ENCODE measurements at places on chromosomes 16 and 17.

GRCh38 chr16:48366165-48367093, 18.8 kb downstream of the SIAH1 start:
- DNase-seq = no peak

DNA sequence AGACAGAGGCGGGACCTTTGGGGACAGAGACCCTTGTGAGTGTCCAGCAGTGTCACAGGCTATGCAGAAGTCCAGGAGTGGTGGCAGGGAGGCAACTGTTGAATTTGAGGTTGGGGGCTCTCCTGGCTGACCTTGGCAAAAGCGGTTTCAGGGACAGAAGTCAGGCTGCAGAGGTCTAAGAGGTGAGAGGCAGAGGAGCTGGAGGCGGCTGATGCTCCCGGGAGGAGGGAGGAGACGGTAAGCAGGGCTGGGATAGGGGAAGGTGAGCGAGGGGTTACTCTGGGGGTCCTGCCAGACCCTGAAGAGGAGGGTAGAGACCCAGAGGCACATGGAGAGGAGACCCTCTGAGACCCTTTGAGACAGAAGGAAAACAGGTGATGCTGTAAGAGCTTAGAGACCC, 5.2 kb downstream of the EPOP start:
- DNase-seq = no peak

- DNase-seq = no peak
Observed at GRCh38 chr17:42038221-42038973, 12.0 kb downstream of the C17orf113 start.

DNA sequence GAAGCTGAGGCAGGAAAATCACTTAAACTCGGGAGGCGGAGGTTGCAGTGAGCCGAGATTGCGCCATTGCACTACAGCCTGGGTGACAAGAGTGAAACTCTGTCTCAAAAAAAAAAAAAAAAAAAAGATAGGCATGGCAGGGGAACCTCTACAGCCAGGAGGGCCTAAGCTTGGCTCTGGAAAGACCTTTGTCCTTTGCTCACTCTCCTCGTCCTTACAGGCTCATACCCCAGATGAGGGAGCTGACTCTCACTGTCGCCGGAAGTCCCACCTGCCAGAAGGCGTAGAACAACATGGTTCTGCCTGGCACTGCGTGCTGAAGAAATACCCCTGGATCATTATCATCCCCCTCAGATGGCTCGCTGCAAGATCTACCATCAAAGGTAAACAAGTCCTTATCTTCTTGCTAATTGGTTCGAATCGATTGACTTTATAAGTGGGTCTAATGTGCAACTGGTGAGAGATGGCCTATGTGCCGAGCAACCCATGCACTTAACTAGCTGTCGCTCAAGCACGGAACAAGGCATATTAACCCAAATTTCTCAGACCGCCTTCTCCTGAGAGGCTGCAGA, 29.7 kb downstream of the RTN4RL1 start:
- DNase-seq = no peak

DNA sequence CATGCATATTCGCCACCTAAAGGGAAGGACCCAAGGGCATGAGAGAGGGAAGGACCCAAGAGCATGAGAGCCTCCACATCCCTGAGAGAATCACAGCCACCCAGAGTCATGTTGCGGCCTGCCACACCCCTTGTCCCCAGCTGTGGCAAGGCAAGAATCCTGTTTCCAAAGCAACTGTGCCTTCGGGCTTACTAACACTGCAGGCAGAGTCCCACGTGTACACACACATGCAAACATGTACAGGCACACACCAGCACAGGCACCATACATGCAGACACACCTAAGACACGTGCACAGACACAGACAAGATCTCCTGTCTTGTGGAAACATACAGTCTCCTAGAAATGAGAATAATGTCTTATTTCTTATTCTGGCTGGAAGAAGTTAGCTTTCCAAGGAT, 92.4 kb upstream of the CDYL2 start:
- DNase-seq = no peak

DNA sequence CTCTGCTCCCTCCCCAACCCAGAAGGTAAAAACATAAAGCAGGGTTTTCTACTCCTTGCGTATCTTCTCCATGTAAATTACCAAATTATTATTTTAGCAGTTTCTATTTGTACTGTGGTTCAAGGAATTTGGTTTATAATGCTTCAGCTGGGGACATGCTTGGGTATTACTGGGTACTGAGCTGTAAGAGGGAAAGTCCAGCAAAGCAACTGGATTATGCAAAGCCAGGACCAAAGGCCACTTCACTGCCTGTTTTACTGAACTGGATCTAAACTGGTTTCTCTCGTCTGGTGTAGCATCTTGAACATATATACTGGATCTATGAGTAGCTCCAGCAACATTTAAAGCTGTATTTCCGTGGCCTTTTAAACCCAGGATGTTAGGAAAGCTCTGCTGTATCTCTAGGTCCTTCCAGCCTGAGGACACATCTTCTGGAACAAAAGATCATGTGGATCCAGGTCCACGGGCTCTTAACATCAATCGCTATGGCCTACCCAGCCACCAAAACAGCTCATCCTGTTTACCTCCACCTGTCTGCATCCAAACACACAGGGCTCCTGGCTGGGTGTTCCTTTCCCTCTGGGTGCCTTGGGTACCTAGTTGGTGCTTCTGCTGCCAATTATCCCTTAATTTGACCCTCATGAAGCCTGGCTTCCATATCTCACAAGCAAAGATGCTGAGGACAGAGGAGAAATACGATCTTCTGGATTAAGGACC, 7.2 kb downstream of the PMP22 start:
- no peak for DNase-seq

- peak; percentile 56 for DNase-seq
Observed at GRCh38 chr17:7238420-7239090, 702 bp downstream of the PHF23 start.

GRCh38 chr17:5508810-5509209, 22.4 kb downstream of the MIS12 start:
- DNase-seq = no peak

- no peak for DNase-seq
Observed at GRCh38 chr17:3972281-3972731, 8.1 kb upstream of the ATP2A3 start.

DNA sequence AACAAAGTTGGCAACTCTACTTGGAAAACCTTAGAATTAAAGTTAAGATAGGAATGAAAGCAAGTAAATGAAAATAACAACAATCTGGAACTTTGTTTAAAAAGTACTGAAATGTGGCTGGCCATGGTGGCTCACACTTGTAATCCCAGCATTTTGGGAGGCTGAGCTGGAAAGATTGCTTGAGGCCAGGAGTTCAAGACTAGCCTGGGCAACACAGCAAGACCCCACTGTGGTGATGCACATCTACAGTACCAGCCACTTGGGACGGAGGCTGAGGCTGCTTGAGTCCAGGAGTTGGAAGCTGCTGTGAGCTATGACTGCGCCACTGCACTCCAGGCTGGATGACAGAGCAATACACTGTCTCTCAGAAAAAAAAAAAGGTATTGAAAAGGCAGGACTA, 51.7 kb downstream of the SYNRG start:
- no peak for DNase-seq

GRCh38 chr16:89115216-89115861, 21.7 kb downstream of the ACSF3 start:
- DNase-seq = peak; percentile 65

DNA sequence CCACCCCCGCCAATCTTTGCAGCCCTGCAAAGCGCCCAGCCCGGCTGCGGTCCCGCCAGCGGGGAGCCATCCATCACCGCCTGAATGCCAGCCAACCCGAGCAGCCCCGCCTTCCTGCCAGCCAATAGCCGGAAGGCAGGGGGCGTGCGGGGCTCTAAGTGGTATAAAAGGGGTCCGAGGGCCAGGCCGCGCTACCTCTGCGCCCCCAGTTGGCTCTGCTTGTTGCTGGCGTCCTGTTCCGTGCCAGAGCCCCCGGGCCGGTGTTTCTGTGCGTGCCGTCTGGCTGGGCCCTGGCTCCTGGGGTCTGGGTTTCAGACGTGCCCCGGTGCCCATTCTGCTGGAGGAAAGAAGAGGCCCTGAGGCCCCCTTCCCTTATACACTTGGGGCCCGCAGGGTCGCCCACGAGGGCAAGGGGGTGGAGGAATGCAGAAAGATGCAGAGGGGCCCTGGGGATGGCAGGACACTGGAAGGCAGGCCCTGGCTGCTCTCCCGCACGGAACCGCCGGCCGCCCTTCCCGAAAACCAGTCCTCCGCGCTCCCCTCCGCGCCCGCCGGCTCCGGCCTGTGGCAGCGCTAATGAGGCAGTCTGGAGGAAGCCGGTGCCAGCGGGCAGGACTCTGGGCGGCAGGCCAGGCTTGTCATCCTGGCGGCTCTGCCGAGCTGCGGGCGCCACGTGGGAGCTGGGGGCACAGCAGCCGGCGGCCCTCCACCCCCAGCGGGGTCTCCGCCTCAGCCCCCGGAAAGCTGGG, 14.0 kb downstream of the COPZ2 start:
- DNase-seq = peak; percentile 33

DNA sequence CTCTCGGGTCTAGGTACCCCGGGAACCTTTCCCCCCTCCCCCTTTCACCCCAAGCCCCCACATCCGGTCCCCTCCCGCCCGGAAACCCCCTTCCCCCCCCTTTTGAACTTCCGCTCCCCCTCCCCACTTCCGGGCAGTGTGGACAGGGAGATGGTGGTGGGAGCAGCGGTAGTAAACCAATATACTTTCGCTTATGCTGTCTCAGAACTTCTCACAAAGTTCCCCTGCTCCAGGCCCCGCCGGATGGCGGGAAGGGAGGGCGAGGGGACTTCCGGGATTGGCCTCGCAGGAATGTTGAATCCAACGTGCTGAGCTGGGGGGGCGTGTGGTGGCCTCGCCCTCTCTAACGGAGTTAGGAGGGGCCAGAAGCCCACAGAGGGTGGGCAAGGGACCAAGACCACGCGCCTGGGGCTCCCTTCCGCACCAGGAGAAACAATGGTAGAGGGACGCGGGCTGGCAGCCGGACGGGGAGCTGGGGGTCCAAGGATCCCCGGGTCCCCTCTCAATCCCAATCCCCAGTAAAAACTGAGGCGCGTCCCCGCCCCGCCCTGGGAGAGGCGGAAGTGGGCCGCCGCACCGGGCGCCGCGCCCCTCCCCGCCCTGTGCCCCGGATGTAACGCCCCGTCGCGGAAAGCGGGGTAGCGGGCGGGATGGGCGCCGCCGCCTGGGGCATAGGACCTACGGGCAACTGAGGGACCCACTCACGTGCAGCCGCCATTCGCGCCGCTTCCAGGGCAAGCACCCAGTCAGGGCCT, 742 bp downstream of the PFN1 start:
- DNase-seq = peak; percentile 68

GRCh38 chr17:61687769-61688168, 96.8 kb upstream of the NACA2 start:
- DNase-seq = no peak

DNA sequence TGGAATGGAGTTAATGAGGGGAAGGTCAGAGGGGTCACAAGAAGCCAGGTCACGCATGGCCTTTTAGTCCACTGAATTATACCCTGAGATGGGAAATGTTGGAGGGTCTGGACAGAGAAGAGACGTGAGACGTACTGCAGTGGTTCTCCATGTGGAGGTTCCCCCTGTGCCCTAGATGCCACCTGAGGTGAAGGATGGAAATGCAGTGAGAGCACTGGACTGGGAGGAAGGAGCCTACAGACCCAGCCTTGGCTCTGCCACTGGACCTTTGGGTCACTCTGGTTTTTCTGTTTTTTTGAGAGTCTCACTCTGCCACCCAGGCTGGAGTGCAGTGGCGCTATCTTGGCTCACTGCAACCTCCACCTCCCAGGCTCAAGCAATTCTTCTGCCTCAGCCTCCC, 1.8 kb upstream of the PLSCR3 start:
- DNase-seq = no peak

DNA sequence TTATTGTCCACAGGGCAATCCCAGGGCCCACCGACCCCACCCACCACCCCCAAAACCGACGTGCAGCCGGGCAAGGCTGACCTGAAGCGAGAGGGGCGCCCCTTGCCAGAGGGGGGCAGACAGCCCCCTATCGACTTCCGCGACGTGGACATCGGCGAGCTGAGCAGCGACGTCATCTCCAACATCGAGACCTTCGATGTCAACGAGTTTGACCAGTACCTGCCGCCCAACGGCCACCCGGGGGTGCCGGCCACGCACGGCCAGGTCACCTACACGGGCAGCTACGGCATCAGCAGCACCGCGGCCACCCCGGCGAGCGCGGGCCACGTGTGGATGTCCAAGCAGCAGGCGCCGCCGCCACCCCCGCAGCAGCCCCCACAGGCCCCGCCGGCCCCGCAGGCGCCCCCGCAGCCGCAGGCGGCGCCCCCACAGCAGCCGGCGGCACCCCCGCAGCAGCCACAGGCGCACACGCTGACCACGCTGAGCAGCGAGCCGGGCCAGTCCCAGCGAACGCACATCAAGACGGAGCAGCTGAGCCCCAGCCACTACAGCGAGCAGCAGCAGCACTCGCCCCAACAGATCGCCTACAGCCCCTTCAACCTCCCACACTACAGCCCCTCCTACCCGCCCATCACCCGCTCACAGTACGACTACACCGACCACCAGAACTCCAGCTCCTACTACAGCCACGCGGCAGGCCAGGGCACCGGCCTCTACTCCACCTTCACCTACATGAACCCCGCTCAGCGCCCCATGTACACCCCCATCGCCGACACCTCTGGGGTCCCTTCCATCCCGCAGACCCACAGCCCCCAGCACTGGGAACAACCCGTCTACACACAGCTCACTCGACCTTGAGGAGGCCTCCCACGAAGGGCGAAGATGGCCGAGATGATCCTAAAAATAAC, 3.0 kb downstream of the SOX9 start:
- no peak for DNase-seq

GRCh38 chr17:6110592-6110991, 40.4 kb downstream of the WSCD1 start:
- no peak for DNase-seq

- DNase-seq = no peak
Observed at GRCh38 chr17:74778960-74779359, 2.8 kb upstream of the NAT9 start.

- DNase-seq = no peak
Observed at GRCh38 chr16:1354815-1355540, 3.2 kb downstream of the GNPTG start.

DNA sequence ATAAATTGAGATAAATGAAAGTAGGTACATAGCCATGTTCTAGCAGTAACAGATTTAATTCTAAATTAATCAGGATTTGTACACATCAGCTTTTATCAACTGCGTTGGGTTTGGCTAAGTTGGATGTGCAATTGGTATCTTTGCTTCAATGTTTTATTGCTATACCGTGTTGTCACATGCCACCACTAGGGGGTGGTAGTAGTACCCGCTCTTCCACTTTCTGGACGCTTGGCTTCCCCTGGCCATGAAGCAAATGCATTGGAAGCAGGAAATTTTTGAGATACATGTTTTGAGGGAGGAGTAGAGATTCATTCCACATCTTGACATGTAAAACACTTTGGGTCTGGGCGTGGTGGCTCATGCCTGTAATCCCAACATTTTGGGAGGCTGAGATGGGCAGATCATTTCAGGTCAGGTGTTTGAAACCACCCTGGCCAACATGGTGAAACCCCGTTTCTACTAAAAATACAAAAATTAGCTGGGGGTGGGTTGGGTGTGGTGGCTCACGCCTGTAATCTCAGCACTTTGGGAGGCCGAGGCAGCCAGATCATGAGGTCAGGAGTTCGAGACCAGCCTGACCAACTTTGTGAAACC, 58.6 kb downstream of the EMP2 start:
- DNase-seq = peak; percentile 73

DNA sequence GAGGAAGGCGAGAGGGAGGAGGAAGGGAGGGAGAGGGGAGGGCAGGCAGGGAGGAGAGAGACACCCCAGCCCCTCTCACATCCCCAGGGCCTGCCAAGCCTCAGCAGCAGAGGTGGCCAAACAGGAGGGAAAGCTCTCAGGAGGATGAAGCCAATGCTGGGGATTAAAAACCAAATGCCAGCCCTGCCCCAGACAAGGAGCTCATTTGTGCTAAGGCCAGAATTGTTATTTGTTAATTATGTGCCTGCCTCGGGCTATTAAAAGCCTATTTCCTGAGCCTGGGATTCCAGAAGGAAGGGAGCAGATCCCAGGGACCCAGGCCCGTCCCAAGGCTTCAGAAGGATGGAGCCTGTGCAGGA, 27.9 kb upstream of the GINS2 start:
- no peak for DNase-seq

All from K562 (cell line).